Suppressor macrophage (primary cell): ENCODE measurements at places on chromosomes 6 and 20.

DNA sequence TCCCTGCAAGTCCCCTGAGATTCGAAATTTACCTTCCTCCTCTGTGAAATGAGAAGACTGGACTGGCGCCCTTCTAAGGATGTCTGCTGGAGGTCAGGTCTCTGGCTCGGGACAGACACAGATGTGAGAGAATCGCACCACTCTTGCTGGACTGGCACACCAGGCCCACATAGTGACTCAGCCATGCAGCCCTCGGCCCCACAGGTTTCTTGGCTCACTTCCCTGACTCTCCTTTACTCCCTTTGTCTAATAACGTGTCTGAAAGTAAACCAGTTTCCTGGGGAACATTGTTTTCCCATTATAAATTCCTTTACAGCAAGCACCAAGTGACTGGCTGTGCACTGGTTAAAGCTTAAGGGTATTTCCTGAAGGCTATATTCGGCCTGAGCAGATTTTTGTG lies 106.7 kb upstream of the PLEKHG1 start:
- DNase-seq = no peak

- DNase-seq = no peak
Observed at GRCh38 chr6:33809594-33809993, 5.8 kb upstream of the MLN start.

DNA sequence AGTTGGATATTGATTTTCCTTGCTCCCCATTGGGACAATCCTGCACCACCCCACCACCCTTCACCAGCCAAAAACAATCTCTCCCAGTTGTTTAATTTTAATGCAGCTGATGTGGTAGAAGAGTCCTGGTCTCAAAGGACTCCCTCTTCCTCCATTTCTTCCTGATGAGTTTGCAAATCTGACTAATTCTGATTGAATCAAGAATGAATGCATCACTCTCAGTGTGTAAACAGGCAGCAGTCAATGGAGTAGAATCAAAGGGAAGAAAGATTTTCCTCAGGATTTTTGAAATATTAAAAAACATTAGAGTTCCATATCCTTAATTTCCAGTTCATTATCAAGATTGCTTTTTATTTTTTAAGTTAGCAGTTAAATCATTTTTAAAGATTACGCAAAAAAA lies 54.0 kb downstream of the PLG start:
- DNase-seq = no peak

- no peak for DNase-seq
Observed at GRCh38 chr6:170383466-170384035, 77.0 kb downstream of the FAM120B start.

- DNase-seq = no peak
Observed at GRCh38 chr20:35883336-35883777, 70.9 kb downstream of the SCAND1 start.

- DNase-seq = no peak
Observed at GRCh38 chr6:130189531-130190397, 33.0 kb downstream of the SAMD3 start.

GRCh38 chr6:105890521-105891244 lies 195.5 kb upstream of the PRDM1 start:
- no peak for DNase-seq

- DNase-seq = no peak
Observed at GRCh38 chr6:6283746-6284145, 36.7 kb downstream of the F13A1 start.

DNA sequence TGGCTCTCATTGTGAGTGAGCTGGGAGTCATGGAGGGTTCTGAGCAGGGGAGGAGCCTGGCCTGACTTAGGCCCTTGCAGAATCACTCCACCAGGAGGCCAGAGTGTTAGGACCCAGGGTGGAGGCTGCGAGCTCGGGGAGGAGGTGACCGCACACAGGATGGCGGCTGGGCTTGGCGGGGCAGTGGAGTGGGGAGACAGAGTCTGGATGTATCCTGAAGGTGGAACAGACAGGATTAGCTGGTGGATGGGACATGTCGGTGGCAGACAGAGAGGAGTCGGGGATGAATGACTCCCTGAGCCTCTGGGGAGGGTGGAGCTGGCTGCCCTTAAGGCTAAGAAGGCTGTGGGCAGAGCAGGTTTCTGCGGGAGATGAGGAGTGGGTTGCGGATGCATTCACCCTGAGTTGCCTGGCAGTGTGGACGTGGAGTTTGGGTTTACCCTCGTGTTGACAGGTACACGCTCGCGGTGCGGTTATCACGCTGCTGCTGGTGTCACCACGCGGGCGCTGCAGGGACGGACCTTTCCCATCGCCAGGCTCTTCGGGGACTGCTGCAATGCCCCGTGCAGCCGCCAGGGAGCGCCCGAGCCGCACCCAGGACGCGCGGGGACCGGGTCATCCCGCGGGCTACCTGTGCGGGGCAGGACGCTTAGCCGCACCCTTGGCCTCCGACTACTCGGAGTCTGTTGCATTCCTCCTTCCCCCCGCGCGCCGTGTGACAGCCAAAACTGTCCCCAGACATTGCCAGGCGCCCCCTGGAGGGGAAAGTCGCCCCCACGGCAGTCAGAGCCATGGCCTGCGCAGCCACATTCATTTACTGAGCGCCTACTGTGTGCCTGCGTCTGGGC lies 43.0 kb upstream of the PTGIS start:
- peak; percentile 81 for DNase-seq

DNA sequence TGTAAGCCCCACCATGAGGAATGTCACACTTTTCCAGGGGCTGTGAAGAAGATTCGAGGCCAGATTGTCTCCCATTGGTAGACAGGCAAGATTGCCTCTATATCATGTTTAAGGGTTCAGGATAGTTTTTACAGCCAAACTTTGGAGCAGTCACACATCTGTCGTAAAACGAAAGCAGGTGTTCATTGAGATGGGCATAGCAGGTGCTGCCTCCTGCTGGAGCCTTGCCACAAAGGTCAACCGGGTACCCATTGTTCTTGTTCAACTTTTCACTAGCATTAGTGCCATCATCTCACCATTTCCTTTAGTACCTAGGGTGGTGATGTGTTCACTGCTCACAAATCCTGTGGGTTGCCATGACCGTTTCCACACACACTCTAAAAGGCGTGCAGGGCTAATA lies 198.3 kb downstream of the HTR1B start:
- DNase-seq = no peak

DNA sequence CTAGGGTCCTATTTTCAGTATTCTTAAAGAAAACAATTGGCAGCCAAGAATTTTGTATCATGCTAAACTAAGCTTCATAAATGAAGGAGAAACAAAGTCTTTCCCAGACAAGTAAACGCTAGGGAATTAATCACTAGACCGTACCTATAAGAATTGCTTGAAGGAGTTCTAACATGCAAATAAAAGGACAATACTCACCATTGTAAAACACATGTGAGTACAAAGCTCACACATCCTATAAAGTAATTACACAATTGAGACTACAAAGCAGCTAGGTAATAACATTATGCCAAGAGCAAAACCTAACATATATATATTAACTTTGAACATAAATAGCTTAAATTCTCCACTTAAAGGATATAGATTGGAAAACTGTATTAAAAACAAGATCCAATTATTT lies 147.4 kb downstream of the FAM83B start:
- DNase-seq = no peak

GRCh38 chr6:47145212-47145611 lies 103.1 kb upstream of the ADGRF1 start:
- DNase-seq = no peak

- DNase-seq = no peak
Observed at GRCh38 chr6:156687789-156688619, 89.2 kb upstream of the ARID1B start.
